ENCODE measurements at places on chromosomes 3 and 15. TPM values are rescaled to one million over a fixed set of nuclear protein-coding genes. Genes with fewer than 3 reads are reported as not detected.

Gene LOXL1
- 5.3 TPM for total RNA-seq

Gene SNX22
- under 0.01 TPM for total RNA-seq

Gene SLC15A2
- total RNA-seq: 2.8 TPM

Gene GUCA1C
- total RNA-seq: not detected

Gene HRG
- not detected for total RNA-seq

Gene CD200
- 0.13 TPM for total RNA-seq
